GOT3 (cell line): ENCODE measurements at places on chromosomes 6 and 20.

- no peak for DNase-seq
Observed at GRCh38 chr6:10256113-10256690, 158.7 kb downstream of the TFAP2A start.

DNA sequence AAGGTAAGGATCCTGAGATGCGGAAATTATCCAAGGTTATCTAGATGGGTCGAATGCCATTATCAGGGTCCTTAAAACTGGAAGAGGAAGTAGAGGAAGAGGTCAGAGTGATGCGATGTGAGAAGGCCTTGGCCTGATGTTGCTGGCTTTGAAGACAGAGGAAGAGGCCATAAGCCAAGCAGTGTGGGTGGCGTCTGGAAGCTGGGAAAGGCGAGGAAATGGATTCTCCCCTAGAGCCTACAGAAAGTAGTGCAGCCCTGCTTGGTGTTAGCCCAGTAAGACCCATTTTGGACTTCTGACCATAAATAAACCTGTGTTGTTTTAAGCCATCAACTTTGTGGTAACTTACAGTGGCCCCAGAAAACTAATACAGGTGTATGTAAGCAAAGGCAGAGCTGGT, 2.0 kb downstream of the SRXN1 start:
- DNase-seq, result no peak

- DNase-seq, result no peak
Observed at GRCh38 chr6:27651371-27651732, 178.4 kb upstream of the ZNF184 start.

DNA sequence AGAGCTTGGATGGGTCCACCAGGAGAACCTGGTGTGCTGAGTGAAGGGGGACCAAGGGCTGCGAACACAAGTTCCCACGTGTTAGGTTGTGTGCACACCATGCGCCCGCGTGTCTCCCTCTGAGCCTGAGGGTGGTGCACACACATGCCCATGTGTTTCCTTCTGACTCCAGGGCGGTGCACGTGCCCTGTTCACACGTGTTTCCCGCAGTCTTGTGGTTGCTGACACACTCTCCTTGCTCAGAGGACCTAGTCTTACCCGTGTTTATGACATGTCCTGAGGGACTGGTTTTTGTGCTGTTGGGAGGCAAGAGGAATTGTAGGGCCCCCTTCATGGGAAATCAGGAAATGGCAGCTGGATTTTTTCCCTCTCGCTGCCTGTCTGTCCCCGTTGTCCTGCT, 36.3 kb upstream of the PCMTD2 start:
- DNase-seq, result no peak

DNA sequence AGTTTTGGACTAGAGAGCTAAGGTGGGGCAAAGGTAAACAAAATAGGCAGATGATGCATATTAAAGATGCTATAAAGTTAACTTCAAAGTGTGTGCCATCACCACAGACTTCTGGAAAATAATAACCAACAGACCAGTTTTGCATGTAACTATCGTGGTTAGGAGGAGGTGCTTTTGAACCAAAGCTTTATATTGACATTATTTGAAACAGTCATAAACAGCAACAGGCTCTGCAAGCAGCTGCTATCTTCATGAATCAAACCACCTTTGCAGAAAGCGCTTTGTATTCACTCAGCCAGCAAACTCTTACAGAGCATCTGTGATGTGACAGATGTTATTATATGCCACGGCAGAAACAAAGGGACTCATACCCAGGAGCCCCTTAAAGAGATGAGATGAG, 81.9 kb downstream of the CRYBG1 start:
- DNase-seq, result no peak

GRCh38 chr6:32983493-32983848, 15.1 kb downstream of the BRD2 start:
- DNase-seq, result no peak

DNA sequence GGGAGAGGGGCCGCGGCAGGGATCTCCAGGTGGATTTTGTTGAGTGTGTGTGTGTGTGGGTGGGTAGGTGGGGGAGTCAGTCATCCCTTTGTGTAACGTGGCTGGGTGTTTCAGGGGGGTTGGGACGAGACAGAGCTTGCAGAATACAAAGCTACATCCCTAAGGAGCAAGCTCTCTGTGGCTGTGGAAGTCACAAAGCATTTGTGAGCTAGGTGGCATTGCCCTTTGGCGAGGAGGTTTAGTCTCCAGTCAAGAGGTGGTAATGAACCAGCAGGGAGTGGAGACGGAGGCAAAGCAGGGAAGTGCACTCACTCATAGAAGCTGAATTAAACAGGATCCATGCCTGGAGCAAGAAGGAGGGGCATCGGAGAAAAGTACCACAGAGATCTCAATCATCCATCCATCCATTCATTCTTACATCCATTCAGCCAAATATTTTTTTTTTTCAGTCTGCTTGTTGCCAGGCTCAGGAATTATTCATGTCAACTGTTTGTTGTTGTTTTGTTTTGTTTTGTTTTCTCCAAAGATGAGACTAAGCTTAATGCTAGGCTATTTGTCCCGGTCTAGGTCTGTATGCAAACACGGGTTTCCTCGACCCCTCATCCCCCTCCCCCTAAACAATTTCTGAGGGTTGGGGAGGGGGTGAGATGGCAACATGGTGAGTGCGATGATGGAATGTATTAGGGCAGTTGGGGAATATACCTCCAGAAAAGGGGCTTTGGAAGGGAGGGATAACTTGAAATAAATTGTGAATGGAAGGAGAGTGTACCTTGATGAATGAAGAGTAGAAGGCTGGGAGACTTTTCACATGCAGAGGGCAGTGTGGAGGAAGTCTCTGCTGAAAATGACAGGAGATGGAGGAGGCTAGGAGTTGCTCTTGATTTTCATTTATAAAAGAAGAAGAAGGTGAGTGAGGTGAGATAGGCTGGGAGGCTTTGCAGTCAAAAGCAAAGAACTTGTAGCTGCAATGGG, 1.0 kb downstream of the HCRTR2 start:
- DNase-seq, result no peak

- no peak for DNase-seq
Observed at GRCh38 chr20:59078231-59078630, 35.6 kb upstream of the PRELID3B start.

DNA sequence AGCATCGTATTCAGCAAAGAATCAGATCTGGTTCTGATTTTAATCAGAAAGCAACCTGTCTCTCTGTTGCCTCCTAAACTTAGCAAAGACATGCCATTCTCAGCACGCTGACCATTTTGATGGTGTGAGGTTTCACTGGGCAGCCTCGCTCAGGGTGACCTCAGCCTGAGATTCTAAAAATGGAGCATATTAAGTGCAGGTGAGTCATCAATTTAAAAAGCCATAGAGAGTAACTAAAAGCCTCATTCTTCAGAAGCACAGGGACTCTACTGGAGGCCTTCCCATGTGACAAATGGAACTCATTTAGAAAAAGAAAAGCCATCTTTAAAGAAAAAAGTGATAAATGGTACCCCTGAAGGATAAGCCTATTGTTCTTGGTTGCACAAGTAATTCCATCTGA, 91.3 kb downstream of the FILIP1 start:
- no peak for DNase-seq

GRCh38 chr6:1689141-1689540, 79.4 kb downstream of the FOXC1 start:
- no peak for DNase-seq

GRCh38 chr6:14824060-14824459, 421.8 kb upstream of the JARID2 start:
- no peak for DNase-seq

DNA sequence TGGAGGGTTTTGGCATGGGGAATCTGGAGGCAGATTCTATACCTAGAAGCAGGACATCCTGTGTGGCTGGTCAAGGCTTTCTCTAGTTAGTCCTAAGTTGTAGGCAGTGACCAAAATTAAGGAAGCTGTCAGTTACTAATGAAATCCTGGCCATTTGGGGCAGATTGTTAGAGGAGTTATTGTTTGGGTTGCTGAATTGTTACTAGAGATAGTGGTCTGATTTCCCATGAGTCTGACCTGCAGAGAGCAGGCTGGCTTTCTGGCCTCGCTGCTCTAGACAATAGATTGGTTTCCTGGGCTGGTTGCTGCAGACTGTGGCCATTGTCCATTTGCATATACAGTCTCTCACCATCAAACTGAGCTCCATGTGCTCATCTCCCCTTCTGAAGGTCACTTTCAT, 205.0 kb upstream of the SASH1 start:
- no peak for DNase-seq

DNA sequence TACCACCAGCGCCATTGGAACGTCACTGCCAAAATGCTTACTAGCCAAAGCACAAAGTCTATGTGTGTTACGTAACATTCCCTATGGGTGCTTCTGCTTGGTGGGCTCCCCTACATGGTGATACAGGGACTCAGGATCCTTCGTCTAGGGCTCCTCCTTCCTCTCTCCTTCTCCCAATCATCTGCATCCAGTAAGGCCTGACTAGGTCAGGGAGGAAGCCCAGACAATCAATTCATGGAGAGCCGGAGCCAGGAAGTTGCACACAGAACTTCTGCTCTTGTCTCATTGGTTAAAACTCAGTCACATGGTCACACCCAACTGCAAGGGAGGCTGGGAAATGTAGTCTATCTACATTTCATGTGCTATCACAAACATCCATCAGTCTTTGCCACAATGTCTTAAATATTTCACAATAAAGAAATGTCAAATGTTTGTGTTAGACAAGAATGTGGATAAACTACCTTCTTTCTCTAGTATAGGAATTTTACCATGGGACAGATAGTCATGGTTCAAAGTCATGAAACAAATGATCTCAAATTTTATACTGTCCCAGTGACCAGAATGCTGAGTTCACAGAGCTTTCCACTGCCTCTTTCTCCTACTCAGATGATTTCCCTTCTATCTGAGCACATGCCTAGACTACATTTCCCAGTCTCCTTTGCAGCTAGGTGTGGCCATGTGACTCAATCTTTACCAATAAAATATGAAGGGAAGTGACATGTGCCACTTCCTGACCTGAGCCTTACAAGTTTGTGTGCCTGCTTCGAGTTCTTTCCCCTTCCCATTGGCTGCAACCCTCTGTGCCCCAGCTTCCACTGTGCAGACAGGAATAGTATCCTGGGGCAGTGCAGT, 9.3 kb upstream of the KCNK15 start:
- no peak for DNase-seq

- DNase-seq, result no peak
Observed at GRCh38 chr6:30450909-30451841, 38.1 kb upstream of the HLA-E start.

GRCh38 chr6:108116546-108117426, 42.2 kb upstream of the OSTM1 start:
- no peak for DNase-seq

- no peak for DNase-seq
Observed at GRCh38 chr6:56101141-56101553, 146.2 kb downstream of the COL21A1 start.

DNA sequence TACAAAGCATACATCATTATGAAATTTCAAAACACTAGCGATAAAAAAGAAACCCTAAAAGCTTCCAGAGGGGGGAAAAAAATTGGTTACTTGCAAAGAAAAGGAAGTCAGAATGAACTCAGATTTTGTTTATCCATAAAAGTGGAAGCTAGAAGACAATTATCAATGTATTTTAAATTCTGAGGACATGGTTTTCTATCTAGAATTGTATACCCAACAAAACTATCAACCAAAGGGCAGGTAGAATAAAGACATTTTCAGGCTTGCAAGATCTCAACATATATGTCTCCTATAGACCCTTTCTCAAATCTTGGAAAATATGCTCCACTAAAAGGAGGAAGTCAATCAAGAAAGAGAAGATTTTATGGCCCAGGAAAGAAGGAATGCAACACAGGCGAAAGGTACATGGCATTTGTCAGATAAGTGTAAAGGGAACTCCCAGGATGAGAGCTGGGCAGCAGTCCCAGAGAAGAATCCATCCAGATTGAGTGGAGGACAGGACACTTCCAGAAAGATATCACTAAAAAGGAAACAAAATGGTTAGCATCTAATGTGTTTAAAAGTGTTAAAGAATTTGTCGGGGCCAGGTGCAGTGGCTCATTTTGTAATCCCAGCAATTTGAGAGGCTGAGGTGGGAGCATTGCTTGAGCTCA, 45.4 kb upstream of the ZFAND3 start:
- no peak for DNase-seq

GRCh38 chr6:110664933-110665332, 150.3 kb downstream of the CDK19 start:
- DNase-seq, result no peak

- DNase-seq, result no peak
Observed at GRCh38 chr6:53530780-53531386, 14.0 kb downstream of the GCLC start.

GRCh38 chr6:105952772-105953690, 133.1 kb upstream of the PRDM1 start:
- DNase-seq, result no peak

DNA sequence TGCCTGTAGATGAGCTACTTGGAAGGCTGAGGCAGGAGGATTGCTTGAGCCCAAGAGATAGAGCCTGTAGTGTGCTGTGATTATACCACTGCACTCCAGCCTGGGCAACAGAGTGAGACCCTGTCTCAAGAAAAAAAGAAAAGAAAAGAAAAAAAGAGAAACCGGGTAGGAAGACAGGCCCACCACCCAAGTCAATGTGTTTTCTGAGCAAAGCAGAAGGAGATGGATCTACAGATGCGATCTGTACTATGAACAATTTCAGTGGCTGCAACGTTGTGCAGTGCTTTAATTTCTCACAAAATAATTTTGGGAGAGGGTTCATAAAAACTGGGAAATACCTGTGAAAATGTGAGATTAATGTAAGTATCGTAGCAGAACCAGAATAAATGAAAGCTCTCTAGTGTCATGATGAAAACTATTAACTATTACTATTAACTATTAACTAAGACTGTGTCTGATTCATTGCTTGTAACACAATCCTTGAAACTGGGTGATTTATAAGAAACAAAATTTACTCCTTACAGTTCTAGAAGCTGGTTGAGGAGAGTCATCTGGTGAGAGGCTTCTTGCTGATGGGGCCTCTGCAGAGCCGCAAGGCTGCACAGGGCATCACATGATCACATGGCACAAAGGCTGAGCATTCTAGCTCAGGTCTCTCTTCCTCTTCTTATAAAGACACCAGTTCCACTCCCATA, 233.1 kb upstream of the ZNF217 start:
- DNase-seq, result no peak
